ENCODE measurements at places on chromosomes 3 and 15.

GRCh38 chr3:88618021-88618645 is 468.4 kb downstream of the C3orf38 start:
- DNase-seq, result no peak

- DNase-seq, result no peak
These were observed 248.9 kb downstream of the SLCO3A1 start for GRCh38 chr15:92102395-92102755.

DNA sequence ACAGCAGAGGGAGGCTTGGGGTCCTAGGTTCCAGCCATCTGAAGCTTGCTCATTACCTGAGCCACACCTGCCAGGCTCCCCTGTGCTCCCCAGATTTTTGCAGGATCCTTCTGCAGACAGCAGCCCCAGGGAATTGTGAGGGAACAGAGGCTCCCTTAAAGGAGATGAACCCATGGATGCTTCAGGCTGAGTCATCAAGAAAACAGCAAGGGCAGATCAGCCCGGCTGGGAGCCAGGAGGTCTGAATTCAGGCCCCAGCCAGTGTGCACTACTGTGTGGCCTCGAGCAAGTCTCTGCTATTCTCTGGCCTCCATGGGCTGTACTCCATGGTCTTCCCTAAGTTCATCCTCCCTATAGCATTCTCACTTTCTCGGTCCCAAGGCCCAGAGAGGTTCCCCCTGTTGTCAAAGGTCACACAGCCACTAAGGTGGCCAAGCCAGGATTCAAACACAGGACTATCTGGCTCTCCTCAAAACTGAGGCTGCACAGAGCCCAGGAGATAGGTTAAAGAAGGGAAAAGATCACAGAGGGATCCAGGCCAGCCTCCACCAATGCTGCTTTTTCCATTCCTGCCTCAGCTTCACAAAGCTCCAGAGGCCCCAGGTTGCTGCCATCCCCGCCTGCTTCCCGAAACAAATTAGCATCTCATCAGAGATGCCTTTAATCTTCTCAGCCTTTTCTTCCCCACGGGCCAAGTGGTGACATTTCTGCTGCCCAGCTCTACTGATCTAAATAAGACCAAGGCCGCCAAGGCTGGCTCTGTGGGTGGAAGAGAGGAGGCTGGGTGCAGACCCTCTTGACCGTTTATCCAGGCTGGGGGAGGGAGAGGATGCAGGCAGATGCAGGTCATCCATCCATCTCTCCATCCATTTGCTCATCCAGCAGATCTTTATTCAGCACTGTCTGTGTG is 21.2 kb upstream of the GRIP2 start:
- no peak for DNase-seq

DNA sequence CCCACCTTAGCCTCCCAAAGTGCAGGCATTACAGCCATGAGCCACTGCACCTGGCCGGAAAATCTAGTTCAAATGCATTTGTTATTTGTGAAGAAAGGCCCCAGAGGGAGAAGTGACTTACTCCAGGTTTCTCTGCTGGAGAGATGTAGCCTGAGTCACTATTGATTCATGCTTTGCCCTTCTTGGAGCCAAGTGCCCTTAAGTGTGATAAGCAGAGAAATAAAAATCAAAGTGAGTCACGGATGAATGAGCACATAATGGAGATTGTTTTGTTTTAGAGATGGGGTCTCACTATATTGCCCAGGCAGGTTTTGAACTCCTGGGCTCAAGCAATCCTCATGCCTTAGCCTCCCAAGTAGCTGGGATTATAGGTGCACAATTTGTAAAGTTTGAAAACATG is 33.1 kb downstream of the CDC25A start:
- DNase-seq, result no peak

DNA sequence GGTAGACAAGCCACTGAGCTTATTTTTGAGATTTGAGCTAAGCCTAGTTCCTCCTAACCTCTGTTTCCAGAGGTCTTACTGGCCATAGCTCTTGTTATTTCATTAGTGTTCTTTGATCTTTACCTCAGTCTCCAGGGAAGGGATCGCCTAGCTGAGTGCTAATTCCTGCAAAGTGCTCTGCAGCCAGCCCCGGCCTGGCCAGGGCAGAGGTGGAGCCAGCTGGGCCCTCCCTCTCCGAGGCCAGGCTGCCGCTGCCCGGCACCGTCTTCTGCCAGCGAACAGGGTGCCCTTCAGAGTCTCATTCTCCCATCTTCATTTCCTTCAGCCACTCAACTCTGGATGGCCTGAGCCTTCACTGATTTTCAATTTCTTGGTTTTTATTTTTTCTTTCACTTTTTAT is 19.7 kb downstream of the FAN1 start:
- DNase-seq, result no peak

DNA sequence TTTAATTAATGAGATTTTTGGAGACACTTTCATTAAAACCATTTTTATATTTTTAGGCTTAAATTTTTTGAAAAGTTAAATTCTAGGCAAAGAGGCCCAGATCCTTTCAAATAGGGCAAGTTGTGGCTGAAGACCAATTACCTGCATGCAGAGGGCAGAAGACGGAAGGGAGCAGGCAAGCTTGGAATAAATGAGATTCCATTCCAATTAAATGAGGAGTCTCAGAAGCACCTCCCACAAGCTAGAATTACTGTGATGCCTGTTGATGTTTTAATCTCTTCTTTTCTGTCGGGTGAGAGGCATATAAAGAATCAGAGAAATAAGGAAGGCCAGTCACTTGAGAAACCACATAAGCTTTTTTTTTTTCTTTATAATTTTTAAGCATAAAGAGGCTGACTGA is 46.8 kb downstream of the KBTBD8 start:
- no peak for DNase-seq

DNA sequence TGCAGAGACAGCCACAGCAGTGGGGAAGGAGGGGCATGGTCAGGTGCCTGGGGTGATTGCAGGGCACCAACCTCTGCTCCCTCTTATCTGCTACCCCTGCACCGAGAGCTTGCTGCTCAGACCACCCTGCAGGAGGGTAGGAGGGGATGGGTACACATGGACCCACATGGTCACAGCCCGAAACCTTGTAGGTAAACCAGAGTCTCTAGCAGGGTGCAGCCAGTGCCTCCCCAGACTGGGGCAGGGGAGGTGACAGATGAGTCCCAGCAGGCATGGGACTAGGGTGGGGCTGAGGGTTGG is 49.2 kb downstream of the FAH start:
- DNase-seq, result no peak

DNA sequence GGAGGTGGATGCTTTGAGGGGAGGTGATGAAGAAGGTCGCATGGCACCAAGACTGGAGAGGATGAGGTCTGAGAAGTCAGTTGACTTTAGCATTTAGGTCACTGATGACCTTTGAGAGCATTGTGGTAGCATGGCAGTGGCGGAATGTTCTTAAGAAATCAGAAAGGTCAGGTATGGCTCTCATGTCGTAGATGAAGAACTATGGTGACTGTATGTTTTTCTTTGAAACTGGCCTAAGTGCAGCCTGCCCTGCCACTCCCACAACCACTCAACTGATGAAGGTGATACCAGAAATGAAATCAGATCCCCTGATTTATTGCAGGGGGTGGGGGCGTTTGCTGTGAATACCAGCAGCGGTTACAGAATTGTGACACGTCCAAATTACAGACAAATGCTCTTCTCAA is 102.6 kb downstream of the ITPR1 start:
- no peak for DNase-seq

DNA sequence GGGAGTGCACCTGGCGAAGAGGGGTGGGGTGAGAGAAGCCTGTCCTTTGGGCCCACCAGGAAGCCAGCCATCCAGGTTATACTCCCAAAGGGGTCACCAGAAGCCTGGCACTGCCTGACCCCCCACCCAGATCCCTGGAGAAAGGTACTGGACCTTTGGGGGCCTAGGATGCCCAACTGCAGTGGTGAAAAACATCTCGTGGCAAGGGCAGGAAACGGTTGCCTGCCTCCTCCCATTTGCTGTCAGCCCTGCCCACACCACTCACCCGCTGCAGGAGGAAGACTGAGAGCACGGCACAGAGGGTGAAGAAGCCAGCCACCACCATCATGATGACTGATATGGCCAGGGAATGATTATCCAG is 2.2 kb upstream of the ULK3 start:
- no peak for DNase-seq

DNA sequence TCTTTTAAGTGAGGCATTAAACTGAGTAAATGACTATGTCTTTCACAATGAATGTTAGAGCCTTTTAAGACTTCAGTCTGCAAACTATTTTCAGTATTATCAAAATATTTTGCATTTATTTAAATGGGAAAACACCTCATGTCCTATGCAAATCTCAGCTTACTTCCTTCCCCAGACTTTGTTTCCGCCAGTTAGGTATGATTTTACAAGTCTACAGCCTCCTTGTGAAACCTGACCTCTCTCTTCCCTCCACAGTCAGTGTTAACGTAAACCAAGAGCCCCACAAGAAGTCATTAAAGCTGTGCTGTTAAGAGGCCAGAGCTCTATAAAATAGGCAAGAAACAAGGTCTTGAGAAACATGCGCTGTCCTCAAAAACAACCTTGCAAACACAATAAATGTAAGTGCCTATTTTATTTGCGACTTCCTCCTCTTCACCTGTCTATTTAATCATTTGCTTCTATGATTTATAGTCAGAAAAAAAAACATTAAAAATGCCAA is 48.3 kb downstream of the PRTG start:
- no peak for DNase-seq

- DNase-seq, result no peak
These were observed 8.5 kb upstream of the KLHL6 start for GRCh38 chr3:183564046-183564445.

DNA sequence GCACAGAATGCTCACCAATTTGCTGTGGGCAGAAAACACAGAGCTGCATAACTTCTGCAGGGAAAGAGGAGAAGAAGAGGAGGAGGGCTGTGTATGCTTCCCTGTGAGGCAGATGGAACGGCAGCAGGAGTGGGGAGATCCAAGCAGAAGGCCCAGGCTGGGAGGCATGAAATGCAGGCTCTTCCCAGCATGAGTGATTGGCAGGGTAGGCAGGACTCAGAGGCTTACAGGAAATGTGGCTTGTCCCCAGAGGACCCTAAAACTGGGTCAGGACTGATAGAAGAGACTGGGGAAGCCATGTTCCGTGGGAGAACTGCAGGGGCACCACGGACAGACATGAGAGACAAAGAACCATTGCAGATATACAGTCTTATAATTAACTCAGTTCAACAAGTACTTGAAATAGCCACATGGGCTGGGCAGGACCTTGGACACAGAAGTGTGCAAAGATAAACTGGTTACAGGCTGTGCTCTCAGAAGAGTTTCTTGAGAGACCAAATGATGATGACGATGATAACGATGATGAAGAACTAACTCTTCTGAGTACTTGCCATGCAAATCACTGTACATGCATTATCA is 286.9 kb downstream of the EPHB1 start:
- DNase-seq, result no peak
